Stimulated activated CD4-positive, alpha-beta T cell treated with anti-CD3 and anti-CD28 coated beads, Interleukin-12 subunit alpha, Interleukin-12 subunit beta, amount 100 ng/mL, for 4 hours (primary cell): ENCODE measurements at places on chromosomes 5 and 9.
A peak's percentile ranks its signal among the peaks of the same experiment; 100 is the strongest.

DNA sequence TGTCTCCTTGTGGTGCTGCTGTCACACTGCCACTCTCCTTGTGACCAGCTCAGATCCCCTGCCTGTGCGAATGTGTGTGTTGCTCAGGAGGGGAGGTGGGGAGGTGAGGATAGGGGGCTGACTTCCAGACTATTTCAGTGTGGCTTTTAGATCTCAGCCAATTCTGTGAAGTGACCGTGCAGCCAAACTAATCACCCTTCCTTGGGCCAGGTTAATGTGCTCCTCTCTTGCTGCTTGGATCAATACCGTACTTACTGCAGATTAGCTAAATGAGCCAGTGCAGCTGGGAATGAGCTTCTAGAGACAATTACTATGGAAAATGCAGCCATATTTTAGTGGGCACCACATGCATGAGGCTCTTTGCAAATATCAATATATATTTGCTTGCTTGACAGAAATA, 206.0 kb downstream of the MELK start:
- DNase-seq: no peak

DNA sequence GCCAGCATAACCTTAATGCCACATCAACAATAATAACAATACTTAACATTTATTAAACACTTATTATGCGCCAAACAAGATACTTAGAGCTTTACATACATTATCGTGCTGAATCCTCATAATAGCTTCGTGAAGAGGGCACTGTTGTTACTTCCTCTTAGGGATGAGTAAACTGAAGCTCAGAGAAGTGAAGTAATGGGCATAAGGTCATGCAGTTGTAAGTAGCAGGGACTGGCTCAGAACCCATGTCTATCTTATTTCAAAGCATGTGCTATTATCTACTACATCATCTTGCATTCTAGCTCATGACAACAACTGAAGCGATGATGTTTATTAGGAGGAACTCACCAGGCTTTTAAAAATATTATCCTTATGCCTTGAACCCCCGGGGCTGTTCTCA, 34.9 kb upstream of the PPP3R2 start:
- no peak for DNase-seq

DNA sequence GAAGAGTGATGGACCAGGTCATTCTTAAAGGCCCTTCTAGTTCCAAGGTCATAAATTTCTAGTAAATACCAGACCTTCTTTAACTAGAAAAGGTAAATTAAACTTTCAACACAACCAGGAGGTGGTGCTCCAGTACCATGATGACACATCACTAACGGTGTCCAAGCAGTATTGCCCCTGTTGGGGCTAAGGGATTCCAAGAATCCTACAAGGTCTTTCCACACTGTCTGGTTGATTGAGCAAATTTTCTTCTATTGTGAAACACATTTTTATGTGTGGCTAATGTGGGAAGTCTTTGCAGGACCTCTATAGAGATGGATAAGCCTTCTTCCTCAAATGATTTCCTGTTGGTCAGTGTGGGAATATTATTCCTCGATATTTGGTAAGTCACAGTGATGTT, 459.6 kb upstream of the PAPPA start:
- no peak for DNase-seq

DNA sequence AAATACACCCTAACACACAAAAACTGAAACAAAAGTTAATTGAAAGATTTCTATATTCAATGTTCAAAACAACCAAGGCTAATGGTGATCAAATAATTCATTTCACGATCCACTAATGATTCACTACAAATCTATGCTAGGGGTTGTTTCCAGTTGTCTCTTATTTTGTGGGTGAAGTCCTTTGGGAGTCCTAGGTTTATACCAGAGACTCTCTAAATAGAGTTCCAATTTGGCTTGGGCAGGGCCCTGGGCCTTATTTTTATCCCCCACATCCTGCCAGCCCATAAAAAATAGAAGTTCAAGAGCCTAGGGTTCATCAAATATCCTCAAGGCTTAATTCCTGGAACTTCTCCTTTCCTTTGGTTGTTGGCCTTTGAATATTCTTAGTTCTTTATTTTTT, 26.1 kb downstream of the SREK1IP1 start:
- DNase-seq: no peak

GRCh38 chr5:79105868-79106267, 5.7 kb upstream of the BHMT start:
- DNase-seq: no peak

DNA sequence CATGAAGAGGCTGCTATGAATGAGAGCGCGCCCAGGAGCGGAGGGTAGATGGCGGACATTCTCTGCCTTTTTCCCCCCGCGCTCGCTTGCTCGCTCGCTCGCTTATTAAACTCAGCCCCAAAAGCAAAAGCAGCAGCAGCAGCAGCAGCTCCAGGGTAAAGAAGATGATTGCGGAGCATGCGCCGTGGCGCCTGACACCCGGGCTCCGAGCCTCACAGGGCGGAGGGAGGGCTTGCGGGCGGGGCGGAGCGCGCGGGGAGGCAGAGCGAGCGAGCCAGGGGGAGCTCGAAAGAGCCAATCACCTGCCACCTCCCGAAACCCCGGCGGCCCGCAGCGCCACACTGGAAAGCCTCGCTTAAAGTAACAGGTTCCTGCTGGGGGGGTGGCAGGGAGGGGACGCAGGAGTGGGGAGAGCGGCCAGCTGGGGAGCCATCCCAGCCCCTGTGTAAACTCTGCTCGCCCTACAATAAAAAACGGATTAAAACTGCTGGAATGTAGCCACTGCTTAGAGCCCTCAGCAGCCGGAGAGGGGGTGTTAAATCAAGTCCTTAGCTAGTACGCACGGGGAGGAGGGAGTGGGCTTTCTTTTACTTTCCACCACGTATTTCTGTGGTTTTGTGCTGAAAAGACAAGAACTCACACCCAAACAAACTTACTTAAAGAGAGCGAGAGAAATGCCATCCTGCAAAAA, at the start of gene MLLT3:
TSS of gene MLLT3 (minus strand) at position 170 of the 691 bp plus-strand sequence.
- peak; percentile 96 for DNase-seq

- DNase-seq: peak; percentile 10
Measured at GRCh38 chr5:32583582-32584232, 1.6 kb upstream of the SUB1 start.

DNA sequence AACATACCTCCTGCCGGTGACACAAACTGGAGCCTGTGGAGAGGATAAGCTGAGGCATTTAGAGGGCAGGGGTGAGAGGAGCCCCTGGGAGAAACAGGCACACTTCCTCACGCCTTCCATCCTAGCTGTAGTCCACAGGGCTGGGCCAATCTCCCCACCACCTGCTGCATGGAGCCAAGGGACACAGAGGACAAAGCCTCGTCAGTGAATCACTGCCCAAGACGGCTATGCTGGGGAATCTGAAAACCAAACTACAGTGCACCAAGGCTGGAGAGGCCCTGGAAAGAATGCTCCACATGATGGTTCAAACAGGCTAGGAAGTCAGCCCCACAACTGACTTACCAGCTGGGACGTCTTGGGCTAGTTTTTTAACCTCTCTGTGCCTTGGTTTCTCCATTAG, 57.0 kb downstream of the SHB start:
- no peak for DNase-seq

DNA sequence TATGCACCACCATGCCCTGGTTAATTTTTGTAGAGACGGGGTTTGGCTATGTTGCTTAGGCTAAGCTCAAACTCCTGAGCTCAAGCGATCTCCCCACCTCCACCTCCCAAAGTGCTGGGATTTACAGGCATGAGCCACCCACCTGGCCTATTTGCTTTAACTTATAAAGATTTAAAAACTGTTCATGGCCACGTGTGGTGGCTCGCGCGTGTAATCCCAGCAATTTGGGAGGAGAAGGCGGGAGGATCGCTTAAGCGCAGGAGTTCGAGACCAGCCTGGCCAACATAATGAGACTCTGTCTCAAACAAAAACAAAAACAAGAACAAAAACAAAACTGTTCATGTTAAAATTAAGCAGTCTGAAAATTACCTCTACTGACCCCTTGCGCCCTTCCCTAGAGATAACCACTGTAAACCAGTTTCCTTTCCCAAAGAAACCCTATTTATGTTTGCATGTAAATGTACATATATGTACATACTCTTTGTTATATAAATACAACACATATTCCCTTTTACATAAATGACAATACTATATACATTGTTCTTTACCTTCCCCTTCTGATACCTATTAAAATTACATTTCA, 1.5 kb downstream of the AK6 start:
- no peak for DNase-seq

GRCh38 chr5:1503241-1504068, 20.3 kb downstream of the LPCAT1 start:
- no peak for DNase-seq

GRCh38 chr9:21828853-21829410, 26.5 kb downstream of the MTAP start:
- no peak for DNase-seq

- no peak for DNase-seq
Measured at GRCh38 chr5:173303878-173304590, 24.2 kb downstream of the STC2 start.

DNA sequence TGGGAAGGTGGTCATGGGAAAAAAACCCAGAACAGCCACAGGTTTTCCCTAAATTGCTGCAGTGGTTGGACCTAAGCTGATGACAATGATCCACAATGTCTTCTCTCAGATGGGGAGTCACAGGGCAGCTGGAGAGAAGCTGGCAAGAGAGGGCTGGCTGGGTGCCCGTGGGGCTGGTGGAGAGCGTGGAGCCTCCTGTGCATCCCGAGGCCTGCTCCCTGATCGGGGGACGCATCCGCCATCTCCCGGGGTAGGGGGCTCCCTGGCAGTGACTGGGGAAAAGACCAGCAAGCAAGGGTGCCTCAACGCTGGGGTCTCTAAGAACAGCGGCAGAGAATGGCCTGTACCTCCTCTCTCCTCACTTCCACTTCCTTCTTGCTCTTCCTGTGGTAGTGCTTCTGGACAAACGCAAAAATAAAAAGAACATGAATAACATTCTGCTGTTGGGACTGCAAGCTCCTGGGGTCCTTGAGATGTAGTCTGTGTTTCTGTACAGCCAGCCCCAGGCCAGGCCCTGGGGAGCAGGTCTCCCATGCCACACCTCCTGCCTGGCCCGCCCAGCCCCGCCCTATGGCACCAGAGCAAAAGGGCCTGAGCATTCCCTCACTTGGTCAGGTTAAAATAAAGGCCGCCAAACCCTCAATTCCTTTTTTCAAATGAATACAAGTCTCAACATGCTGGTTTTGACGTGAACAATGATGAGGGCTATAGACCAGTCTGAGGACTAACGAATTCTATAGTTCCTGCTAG, 7.0 kb upstream of the MRNIP start:
- DNase-seq: no peak

GRCh38 chr5:6273090-6273735, 105.1 kb downstream of the MED10 start:
- no peak for DNase-seq

DNA sequence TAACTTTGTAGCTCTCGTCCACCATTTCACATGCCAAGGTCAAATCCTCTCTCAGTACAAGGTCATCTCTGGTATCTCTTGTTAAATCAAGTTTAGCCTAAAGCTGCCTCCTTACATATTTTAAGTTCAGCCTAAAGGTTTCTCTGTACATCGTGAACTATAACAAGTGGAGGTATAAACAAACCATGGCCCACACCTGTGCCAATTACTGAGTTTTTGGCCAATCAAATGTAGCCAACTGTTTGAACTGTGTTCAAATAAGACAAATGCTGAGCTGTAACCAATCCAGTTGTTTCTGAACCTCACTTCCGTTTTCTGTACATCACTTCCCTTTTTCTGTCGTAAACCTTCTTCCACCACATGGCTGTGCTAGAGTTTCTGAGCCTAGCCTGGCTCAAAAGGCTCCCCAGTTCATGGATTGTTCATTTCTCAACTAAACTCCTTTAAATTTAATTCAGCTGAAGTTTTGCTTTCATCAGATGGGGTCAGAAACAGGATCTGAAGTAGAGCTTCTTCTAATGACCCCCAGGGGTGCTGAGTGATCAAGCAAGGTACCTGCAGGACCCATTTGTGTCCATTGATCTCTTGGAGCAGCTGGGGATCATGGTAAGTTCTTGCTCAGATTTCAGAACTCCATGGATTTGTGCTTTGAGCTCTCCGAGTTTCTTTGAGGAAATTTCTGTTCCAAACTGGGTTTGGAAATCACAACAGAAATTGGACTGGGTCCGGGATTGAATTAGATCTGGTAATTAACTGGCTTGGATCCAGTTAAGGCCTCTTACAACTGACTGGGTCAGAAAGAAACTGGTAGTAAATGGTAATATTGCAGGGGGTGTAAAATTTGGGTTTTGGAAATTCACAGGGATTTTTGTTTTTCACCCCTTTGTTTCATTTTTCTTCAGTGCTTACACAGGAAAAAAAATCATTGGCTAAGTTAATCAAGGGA, 11.0 kb upstream of the NANS start:
- DNase-seq: peak; percentile 7

- DNase-seq: no peak
Measured at GRCh38 chr5:143772621-143773020, 39.3 kb upstream of the HMHB1 start.

- no peak for DNase-seq
Measured at GRCh38 chr5:134005417-134006061, 764 bp upstream of the VDAC1 start.

DNA sequence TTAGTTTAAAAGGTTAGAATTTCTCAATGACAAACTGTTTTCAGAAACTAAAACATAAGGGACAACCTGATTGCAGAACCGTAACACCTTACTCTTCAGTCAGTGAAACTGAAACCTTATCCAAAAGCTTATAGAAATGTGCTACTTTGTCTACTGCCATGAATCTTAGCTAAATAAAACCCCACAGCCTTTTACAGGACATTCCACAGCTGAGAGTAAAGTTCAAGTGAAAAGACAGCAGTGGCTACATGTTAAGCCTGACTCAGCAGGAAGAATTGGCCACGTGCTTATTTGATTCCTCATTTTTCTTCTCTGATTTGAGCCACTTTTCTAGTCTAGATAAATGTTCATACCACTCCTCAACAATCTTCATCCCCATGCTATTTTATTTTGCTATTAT, 278.7 kb upstream of the ISL1 start:
- DNase-seq: no peak

GRCh38 chr5:140633501-140633900, 526 bp upstream of the CD14 start:
- DNase-seq: no peak

GRCh38 chr9:69818750-69819345, 1.8 kb upstream of the CFAP95 start:
- no peak for DNase-seq

- no peak for DNase-seq
Measured at GRCh38 chr5:91643797-91644196, 260.7 kb upstream of the ARRDC3 start.

GRCh38 chr5:76808141-76808691, 10.6 kb upstream of the F2RL1 start:
- DNase-seq: no peak

DNA sequence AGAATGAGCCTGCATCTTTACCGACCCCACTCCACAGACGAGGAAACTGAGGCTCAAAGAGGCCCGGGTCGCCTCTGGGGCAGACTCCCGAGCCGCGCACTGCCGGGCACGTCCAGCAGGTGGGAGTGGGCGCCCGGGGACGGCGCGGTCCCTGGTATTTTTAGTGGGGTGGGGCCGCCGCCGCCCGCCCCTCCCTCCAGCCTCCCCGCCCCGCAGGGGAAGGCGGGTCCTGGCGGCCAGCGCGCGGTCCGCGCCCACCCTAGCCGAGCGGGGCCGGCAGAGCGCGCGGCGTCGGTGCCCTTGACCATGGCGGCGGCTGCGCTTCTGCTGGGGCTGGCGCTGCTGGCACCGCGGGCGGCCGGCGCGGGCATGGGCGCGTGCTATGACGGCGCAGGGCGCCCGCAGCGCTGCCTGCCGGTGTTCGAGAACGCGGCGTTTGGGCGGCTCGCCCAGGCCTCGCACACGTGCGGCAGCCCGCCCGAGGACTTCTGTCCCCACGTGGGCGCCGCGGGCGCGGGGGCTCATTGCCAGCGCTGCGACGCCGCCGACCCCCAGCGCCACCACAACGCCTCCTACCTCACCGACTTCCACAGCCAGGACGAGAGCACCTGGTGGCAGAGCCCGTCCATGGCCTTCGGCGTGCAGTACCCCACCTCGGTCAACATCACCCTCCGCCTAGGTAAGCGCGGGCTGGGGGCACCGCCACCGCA, at the start of gene LAMC3:
TSS of gene LAMC3 (plus strand) at position 266 of the 710 bp plus-strand sequence. CDS start at position 307, 41 bp downstream.
- DNase-seq: no peak
